ENCODE measurements at places on chromosomes 13 and 19.

- DNase-seq = no peak
Measured at GRCh38 chr13:105806628-105806920, 728.9 kb downstream of the EFNB2 start.

- DNase-seq = no peak
Measured at GRCh38 chr19:55546822-55547614, 1.7 kb upstream of the SBK3 start.

DNA sequence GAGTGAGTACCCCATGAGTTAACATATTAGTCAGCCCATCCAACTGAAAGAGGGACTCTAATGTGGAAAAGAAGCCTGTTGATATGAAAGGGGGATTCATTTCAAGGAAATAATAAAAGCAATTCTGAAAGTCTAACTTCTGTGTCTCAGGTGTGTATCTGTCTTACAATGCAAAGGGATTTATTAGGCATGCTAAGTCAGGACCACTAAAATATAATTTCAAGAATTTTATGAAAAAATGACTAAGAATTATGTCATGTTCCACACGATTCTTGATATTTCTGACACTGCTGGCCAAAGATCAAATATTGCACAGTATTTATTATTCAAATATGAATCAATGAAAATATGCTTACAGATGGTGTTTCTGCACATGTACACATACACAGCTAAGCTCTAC, 130.8 kb downstream of the KLF12 start:
- DNase-seq = no peak

DNA sequence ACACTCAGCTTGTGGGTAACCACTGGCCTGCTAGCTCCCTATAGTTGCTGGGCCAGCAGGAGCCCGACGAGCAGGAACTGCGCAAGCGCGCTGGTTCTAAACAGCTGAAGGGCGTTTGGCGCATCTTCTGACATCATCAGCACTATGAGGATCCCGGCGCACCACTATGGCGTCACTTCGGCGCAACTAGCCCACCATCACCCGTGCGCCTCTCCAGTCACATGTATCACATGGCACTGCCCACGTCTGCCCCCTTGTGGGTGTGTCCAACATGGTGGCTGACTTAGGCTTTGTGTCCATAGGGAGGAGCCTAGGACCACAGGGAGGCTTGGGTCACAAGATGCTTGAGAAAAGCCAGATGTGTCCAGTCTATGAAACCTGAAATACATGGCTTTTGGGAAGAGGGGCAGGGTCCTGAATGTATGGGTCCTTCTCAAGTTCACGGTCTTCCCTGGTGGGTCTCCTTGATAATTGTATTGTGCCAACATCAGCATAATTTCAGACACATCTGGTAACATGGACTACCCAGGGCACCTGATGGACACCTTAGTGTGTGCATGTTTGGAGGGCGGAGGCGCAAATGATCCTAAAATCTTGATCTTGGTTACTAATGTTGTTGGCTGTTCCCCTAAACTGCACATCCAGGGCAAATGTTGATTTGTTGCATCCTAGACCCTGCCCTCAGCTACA, 18.0 kb downstream of the KLK4 start:
- no peak for DNase-seq

GRCh38 chr13:21837841-21838551, 167.1 kb downstream of the FGF9 start:
- DNase-seq = no peak

- DNase-seq = no peak
Measured at GRCh38 chr13:28346154-28346553, 148.8 kb downstream of the FLT1 start.

- DNase-seq = no peak
Measured at GRCh38 chr19:49763230-49763629, at the start of gene TSKS. Gene TSKS, minus strand, starts transcription at chr19:49763306. Its CDS starts 59 bp downstream, at chr19:49763247.

DNA sequence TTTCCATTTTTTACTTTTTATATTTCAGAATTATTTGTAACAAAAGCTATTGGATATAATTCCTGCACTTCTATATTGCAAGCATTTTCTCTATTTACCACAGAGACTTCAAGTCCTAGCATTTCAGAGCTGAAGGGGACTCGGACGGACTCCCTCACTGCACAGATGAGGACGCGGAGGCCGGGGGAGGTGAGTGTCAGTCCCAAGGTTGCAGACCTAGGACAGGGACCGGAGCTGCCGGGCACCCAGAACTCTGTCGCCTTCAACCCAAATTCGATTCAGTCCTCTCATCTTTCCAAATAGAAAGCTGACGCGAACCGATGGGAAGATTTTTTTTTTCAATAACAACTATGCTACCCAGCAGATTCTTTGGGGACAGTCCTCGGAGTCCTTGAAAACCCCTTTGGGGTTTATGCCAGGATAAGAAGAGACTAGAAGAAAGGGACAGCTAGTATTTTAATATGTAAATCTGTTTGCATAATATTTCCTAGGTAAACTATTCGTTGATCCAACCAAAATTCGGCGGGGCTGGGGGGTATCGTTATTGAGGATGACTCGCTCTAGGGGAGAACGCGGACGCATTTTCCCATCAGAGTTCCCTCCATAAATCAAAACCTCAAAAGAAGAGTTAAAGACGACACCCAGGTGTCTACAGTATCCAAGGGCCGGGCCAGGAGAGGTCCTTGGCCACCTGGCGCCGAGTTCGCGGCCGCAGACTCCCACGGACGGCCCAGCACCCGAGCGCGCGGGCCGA, 803 bp downstream of the FLT3 start:
- no peak for DNase-seq

DNA sequence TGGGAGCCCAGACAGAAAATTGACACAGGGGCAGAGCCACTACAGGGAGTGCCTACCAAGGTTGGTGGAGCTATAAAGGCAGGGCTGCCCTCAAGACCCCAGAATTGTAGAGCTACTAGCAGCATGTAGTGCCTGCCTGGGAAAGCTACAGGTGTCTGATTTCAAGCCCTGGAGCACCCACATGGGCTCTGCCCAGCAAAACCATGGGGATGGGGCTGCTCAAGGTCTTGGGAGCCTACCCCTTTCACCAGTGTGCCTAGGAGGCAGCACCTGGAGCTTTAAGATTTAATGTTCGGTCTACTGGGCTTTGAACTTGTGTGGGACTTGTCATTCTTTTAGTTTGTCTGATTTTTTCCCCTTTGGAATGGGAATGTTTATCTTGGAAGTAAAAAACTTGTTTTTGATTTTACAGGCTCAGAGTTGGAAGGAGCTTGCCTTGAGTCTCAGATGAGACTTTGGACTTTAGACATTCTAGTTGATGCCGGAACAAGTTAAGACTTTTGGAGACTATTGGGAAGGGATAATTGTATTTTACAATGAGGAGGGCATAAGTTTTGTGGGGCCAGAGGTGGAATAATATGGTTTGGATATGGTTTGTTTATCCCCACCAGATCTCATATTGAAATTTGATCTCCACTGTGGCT, 45.1 kb downstream of the ALOX5AP start:
- DNase-seq = no peak

- DNase-seq = no peak
Measured at GRCh38 chr19:48560095-48560530, 8.1 kb downstream of the SULT2B1 start.

GRCh38 chr19:3950871-3951861, 18.3 kb downstream of the NMRK2 start:
- DNase-seq = no peak

DNA sequence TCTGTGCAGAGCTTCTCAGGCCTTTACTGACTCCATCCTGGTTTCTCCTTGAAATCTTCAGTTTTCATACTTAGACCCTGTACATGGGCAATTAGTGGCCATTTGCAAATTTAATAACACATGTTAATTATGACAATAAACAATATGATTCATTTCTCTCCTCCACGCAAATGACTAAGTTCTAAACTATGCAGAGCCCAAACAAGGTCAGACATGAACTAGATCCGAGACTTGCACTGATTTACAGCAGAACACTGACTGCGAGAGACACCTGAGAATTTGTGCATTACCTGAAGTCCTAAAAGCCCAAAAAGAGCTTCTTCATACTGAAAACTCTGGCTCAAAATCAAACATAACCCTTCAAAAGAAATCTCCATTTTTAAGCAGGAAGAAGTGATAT, 521.8 kb downstream of the MYO16 start:
- DNase-seq = no peak

DNA sequence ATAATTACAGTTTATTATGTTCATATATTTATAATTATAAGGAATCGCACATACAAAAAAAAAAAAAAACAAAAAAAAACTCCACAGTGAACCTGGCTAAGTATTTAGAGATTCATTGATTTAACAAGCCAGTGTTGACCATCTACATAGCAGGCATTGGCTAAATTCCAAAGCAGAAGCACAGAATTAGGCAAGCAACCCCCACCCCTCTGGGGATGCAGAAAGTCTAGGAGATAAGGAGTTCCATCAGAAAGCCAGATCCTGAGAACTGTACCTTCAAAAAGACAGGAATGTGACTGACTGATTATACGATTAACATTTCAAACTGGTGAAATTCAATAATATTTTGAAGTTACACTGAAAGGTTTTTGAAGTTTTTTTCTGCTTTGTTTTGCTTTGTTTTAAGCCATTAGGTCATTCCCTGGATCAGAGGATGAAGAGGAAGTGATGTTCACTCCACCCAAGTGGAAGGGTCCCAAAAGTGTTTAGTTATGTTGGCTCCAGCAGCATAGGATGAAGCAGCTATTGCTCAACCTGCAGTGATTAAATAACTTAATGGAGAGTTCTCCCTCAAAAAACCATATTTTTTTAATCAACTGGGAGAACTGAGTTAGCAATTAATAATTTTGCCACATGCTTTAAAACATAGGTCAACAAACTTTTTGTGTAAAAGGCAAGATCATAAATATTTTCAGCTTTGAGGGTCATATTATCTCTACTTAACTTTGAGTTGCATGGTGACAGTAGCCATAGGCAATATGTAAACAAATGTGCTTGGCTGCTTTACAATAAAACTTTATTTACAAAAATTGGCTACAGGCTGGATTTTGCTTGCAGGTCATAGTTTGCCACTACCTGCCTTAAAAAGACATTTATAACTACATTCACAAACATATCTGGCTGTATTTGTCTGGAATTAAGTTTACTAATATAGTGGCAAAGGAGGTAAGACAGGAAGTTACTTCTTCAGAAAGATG, 49.6 kb downstream of the DOCK9 start:
- no peak for DNase-seq

DNA sequence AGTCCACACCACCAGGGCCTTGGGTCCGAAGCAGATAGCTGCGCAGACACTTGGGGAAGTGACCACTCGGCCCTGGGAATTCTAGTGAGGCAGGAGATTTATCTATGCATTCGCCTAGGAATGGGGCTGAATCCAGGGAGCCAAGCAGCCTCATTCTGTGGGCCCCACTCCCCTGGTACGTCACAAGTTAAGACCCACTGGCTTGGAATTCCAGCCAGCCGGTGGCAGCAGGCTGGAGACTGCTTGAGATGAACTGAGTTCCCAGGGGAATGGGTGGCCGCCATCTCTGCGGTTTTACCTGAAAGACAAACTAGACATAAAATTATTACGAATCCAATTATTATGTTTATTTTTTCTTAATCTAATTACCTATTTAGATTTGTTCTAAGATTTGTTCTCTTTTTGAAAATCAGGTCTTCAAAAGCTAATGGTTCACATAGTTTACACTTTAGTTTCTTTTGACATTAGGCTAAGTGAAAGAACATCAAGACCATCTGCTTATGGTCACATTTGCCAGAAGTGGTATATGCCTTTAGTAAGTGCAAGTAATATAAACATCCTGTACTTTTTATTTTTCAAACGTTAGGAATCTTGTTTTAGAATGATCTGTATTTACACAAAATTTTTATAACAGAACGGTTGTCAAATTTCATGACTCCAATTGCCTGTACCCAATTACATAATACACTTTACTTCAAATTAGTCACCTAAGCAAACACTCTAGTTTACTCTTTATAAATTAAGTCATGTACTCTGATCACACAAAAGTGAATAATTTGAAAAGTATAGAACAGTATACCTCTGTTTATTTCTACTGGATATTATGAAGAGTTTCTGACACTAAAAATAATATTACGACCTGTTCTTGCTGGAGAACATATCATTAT, 74.4 kb downstream of the SLITRK6 start:
- no peak for DNase-seq

DNA sequence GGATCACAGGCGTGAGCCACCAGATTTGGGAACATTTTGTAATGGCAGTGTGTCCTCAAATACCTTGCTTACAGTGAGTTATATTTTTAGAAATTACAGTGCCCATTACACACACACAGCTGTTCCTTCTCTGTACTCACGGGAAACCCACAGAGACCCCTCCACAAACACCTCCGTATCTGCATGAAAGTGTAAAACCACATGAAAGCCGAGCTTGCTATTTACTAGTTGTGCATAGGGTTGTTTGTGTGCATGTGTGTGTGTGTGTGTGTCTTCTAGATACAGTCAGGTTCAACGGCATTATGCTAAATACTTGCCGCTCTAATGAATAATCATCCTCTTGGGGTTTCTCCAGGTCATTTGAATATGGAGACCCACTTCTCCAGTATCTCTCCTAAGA, 22.3 kb upstream of the LILRA2 start:
- no peak for DNase-seq

DNA sequence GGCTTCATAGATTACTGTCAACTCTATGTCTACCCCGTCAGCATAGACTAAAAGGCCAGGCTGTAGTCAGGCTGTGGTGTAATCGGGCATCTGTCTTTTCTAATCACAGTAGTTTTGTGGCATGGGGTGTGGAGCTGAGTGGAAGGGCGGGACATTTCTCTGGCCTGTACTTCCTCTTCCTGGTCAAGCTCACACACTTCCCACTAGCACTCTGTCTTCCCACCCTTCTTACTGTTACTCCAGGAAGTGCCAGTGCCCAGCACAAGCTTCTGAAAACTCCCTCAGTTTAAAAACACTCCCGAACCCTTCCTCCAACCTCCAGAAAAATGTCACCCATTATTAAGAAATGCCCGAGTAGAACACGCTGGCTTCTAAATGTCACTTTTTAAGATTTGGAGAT, 229.8 kb downstream of the KLF5 start:
- no peak for DNase-seq

- DNase-seq = no peak
Measured at GRCh38 chr13:112172017-112172416, 105.1 kb downstream of the SOX1 start.

- DNase-seq = no peak
Measured at GRCh38 chr19:35905178-35905727, 2.8 kb downstream of the TYROBP start.

DNA sequence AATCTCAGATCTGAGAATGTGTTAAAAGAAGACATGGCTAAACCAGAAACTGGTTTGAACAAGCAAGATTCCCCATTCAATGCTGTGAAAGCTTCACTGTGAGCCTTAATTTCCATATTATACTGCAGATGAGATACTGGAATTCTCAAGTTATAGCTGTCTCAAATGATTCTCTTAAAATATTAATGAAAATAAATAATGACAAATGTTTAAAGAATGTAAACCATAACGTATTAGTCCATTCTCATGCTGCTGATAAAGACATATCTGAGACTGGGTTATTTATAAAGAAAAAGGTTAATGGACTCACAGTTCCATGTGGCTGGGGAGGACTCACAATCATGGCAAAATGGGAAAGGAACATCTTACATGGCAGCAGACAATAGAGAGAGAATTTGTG, 667.8 kb downstream of the SLITRK1 start:
- DNase-seq = no peak

GRCh38 chr19:49327878-49328544, 3.0 kb upstream of the SLC6A16 start:
- no peak for DNase-seq

GRCh38 chr13:99059498-99060075, 81.7 kb upstream of the DOCK9 start:
- DNase-seq = no peak

Measured in renal pelvis (tissue), 12 donors.